Foreskin keratinocyte (primary cell): ENCODE measurements at places on chromosomes 7 and 10.

GRCh38 chr7:151135525-151135845, 32.0 kb downstream of the GBX1 start:
- no peak for DNase-seq

GRCh38 chr7:111363099-111363498, 199.2 kb downstream of the IMMP2L start:
- peak; percentile 30 for DNase-seq

DNA sequence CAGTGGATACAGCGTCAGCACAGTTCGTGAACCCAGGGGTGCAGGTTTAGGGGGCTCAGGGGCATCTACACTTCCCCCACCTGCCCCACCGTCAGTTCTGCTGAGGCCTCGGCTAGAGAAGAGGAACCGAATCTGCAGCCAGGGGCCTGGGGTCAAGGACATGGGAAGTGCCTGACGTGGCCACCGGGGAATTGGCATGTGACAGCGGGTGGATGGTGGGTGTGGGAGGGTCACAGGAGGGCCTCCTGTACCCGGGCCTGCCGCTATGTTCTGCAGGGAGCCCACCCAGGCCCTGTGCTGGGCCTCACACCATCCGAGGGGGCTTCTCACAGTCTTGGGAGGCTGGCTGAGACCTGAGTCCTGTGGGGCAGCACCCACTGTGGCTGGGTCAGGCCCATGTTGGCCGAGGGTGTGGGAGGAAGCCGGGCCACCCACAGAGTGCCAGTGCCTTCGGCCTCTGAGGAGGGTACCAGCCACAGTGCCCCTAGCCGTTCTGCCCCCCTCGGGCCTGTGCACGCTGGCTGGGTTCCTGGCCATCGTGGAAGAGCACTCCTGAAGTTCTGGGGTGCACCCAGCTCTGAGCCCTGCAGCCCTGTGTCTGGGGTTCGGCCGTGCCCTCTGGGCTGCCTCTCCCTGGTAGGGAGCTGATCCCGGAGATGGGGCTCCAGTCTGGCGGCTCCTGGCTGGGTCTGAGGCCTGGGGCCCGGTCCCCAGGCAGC, 5.9 kb downstream of the TTYH3 start:
- DNase-seq = no peak

GRCh38 chr10:35938160-35938559, 296.1 kb upstream of the FZD8 start:
- no peak for DNase-seq

DNA sequence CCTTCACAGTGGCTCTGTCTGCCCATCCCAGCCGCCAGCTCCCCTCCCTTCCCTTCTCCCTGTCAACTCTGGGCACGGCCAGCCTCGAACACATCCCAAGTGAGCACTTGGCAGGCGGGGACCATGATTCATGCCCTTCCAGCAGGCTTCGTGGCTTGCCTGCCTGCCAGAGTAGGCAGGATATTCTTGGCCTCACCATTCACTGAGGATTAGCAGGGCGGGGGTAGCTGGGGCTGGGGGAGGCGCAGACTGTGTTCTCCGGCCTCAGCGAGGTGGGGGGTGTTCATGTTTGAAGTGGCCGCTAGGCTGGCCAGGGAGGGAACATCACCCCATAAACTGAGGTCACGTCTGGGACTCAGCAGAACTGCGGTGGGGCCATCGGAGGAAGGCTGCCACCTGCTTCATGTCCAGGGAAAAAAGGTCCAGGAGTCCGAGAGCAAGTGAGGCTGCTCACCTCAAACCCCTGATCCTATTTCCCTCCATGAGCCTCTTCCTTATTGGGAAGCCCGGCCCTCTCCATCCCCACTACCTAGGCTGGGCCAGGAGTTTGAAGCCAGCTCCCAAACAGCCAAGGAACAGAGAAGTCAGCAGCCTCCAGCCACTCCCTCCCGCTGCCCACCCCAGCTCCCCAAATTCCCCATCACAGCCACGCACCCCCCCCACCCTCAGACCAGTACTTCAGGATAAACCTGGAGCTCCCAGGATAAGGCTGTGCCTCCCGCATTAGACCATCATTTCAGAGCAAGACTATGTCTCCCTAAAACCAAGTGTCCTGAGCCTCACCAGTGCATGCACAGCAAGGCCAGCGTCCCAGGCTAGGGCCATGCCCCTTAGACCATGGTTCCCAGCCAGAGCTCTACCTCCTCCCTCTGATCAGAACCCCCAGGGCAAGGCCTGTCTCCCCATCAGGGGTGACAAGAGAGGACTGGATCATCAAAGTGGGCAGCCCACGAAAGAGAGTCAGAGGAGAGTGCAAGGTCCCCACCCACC, 42.8 kb upstream of the RABGEF1 start:
- no peak for DNase-seq

- DNase-seq = no peak
Measured at GRCh38 chr7:1705856-1706255, 35.8 kb downstream of the ELFN1 start.

DNA sequence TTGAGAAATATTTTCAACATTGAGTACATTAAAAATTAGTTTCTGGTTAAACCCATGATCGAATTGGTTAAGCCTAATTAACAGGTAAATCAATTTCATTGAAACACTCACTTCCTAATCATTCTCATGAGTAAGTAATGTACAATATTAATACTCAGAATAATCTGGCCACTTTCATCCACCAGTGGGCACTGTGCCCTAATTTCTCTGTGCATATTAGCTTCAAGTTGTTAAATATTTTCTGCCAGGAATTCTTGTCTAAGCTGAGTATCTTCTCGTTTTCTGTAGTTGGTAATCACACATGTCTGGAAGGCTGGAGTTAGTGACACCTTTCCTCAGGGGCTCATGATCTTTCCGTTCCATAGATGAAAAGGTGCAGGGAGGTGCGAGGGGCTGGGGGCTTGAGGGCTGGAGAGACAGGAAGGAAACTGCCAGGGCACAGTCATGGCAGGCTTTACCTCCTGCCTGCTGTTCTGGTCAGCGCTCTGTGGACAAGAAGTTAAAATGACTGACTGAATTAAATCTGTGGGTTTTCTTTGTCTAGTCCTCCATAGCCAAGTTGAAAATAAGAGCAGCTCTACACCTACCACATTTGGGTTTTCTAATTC, 71.9 kb downstream of the WIPF3 start:
- DNase-seq = peak; percentile 23

GRCh38 chr10:10817609-10818008, 200.1 kb upstream of the CELF2 start:
- DNase-seq = no peak

DNA sequence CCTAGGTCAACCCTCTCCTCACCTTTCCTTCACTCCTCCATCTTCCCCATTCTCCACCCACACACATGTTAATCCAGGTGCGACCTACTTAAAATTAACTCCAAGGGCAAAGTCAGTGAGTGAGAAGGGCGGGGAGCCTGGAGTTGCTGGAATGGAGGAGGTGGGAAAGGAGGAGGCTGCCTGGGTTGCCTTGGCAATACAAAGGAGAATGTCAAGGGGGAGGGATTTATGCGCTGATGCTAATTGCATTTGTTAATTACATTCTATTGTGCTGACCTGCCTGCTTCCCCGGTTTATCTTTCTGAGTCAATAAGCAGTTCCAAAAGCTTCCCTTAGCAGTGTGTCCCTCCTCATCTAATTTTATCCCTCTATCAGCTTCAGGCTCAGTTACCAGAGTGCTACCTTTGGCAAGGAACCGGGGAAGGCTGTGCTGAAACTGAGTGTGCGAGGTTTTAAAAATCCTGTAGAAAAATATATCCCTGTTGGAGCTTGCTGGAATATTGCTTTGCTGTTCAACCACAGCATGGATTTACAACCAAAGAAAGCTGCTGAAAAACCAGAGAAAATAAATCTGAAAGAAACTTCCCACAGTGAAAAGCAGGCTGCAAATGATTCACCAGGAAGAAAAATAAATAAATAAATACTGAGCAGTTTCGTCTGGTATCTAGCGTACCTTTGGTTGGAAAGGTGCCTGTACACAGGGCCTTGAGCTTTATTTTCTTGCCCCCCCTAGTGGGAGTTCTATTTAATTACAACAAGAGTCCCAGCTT, 113.2 kb upstream of the DGKB start:
- DNase-seq = peak; percentile 86

- DNase-seq = no peak
Measured at GRCh38 chr10:35890676-35891495, 248.8 kb upstream of the FZD8 start.

DNA sequence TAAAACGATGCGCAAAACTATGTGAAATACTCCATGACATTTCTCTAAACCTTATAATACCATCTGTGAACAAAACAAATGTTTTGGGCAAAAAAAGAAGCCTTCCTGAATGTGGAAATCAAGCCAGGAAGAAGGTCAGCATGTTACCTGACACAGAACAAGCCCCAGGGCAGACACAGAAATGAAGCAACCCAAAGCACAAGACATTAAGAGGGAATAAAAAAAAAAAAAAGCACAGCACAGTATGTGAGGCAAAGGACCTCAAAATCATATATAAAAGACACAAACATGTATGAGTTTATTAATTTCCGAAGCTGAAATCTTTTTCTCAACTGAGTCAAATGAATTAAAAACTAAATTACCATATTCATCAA, 161.8 kb downstream of the SKIDA1 start:
- DNase-seq = peak; percentile 56

DNA sequence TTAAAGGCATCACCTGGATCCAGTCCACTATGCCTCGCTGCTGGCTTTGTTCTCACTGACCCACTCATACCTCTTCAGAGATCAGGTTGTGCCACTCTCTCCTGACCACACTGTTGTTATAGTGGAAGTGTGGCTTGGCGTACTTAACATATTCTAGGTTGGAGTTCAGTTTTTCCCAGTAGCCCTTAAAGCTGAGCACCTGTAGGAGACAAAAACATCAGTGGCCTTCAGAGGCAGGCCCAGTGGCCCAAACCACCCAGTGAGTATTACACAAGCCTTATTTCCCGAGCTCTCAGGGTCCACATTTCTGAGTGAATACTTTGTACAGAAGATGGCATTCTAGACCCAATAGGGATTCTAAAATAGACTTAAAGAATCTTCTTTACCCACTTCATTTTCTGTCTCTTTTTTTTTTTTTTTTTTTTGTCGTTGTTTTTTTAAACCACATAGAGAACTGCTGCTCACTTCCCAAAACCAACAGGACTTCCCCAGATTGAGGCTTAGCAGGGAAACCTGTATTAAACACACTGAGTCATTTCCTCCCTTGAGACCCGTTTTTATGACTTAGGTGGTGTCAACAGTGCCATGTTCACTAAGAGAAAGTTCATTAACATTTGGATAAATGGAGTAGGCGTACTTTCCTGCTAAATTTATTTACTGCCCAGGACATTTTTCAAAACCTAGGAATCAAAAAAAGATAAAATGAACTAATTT, 85.8 kb downstream of the GSAP start:
- no peak for DNase-seq

- DNase-seq = no peak
Measured at GRCh38 chr10:50561266-50561665, 62.5 kb downstream of the SGMS1 start.

DNA sequence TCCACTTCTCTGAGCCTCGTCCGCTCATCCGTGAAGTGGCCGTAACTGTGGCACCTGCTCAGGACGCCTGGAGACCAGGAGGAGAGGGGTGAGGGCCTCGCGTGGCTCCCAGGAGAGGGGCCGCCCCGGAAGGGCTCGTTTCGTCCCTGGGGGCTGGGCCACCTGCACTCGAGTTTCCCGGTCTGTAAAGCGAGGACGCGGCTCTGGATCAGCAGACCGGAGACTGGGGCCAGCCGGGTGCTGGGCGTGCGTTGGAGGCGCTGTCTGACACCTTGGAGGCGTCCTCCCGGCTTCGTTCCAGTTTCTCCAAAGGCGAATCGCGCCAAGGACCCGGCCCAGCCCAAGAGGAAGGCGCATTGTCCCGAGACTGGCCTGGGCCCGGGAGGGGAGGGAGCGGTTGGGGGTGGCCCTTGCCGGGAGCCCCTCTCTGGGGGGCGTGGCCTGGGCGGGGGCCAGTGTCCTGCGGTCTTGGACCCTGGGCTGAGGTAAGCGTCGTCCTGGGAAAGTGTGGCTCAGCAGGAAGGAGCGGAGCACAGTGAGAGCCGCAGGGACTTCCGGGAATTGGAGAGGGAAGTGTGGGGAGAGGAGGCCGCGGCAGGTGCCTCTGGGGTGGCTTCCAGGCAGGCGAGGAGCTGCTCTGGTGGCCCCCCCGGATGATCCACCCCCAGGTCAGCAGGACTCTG, 89.6 kb downstream of the FOXL3 start:
- no peak for DNase-seq

DNA sequence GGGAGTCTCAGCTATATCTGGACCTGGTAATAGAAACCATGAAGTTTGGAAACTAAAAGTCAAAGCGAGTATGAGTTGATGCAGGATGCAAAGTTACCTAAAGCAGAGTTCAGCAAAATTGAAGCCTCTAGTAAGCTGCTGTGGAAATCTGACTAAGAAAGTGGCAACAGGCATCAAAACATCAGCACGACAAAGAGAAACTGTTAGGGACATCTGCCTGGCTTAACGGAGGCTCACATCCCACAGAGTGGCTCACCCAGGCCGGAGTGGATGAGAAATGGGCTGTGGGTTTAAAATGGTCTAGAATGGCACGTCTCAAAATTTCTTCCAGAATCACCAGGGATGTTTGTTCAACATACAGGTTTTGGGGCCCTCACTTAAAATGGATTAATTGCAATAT, 164.1 kb upstream of the NPY start:
- no peak for DNase-seq

GRCh38 chr7:25496476-25497368, 268.4 kb upstream of the NPVF start:
- DNase-seq = no peak
